Right renal pelvis (tissue), 4 donors: ENCODE measurements at places on chromosomes 7 and 10.
A peak's percentile ranks its signal among the peaks of the same experiment; 100 is the strongest.

DNA sequence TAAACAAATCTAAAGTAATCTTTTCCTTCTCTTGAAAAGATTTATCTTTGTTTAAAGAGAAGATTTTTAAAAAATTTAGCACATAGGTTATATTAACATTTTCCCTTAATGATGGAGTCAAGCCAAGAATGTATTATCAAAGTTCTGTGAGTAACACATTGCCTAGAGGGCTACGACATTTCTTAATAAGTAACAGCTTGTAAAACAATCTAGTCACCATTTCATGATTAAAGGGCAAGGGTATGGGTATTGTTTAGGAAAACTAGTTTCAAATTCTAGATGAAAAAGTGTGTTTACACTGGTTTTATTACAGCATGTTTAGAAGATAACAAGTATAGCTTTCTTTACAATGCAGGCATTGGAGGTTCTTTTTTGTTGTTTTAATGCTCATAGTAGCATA lies 28.6 kb upstream of the LAMB4 start:
- DNase-seq: no peak

DNA sequence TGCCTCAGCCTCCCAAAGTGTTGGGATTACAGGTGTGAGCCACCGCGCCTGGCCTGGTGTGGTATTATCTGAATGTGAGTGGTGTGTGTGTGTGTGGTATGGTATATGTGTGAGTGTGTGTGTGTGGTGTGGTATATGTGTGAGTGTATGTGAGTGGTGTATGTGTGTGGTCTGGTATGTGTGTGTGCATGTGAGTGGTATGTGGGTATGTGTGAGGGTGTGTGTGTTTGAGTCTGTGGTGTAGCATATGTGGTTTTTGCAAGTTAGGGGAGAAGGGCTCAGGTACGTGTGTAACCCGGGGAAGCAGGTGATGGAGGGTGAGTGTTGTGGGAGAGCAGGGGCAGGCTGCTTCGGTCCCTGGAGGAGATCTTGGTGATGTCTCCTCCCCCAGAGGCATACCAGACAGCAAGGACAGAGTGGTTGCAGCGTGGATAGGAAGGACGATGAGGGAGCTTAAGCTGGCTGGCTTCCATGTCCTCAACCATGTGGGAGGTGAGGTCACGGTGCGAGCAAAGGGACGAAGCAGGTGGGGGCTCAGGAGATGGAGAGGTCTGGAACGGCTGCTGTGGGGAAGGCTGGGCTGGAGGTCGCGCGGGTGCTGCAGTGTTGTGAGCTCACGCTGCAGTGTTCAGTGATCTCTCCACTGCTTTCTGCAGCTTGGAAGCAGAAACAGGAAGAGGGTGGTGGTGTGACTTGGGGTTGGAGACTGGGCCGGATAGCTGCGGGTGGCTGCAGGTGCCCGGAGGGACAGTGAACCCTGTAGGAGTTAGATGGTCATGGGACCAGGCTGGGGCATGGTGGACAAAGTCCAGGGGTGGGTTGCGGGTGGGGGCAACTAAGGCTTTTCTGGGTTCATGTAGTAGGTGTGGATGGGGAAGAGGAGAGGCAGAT lies 5.0 kb downstream of the ZYX start:
- no peak for DNase-seq

- no peak for DNase-seq
Observed at GRCh38 chr10:43231523-43232078, 35.3 kb downstream of the RASGEF1A start.

- DNase-seq: no peak
Observed at GRCh38 chr7:6294839-6295238, 22.4 kb upstream of the CYTH3 start.

DNA sequence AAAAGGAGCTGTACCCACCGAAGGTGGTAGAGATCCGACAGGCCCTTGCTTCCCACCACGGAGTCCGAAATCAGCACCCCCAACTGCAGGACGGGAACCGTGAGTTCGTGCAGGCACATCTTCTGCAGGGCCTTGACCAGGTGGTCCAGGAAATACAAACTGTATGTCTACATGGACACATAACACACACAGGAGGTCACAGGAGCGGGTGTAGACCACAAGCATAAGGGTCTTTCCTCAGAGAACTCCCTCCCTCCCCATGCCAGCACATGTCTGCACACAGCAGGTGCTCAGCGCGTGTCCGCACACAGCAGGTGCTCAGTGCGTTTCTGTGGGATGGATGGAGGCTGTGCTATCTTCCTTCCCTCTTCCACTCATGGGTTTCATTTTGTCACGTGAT lies 69.7 kb downstream of the CFAP46 start:
- no peak for DNase-seq

GRCh38 chr10:310371-310770 lies 175.1 kb downstream of the ZMYND11 start:
- DNase-seq: no peak

- no peak for DNase-seq
Observed at GRCh38 chr7:100208911-100209408, 10.8 kb upstream of the PVRIG start.

DNA sequence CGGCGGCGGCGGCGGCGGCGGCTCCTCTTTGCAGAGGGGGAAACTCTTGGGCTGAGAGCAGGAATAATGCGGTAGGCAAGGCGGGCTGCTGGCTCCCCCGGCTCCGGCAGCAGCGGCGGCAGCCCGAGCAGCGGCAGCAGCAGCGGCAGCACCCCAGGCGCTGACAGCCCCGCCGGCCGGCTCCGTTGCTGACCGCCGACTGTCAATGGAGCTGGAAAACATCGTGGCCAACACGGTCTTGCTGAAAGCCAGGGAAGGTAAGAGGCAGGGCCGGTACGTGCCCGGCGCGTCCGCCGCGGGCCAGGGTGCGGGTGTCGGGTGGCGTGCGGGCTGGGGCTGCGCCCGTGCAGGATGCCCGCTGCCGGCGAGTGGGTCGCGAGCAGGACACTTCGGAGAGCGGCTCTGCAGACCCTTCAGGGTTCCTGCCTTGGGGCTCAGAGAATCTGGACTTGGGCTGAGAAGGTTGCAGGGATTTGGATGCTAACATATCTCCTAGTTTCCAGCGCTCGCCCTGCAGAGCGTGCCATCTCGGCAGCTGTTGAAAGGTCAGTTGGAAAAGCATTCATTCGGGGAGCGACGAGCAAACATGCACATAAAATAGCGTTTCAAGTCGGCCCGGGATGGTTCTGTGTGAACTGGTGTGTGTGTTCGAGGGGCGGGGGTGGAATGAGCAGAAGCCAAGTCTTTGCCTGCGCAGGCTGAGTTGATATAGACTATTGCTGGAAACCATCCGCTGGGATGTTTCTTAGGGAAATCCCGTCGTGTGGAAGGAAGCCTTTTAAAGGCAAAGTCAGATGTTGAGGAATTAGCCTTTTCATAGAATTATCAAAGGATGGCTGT lies 562 bp downstream of the GRK5 start:
- DNase-seq: no peak

GRCh38 chr10:118720685-118721538 lies 33.9 kb downstream of the CACUL1 start:
- peak; percentile 41 for DNase-seq

DNA sequence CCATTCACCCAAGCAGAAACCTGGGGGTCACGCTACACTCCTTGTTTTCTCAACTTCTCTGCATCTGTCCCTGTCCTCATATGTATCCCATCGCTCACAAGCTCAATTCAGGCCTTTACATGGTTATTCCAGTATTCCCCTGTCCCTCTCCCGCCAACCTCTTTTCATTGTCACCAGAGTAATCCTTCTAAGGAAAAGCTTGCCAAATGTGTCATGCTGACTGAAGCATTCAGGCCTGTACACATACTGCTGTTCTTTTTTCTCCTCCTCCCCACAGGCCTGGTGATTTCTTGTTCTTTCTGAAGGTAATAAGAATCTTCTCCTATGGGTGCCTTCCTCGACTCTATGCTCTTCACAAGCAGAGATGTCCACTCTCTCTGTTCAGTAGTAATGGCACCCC lies 282.2 kb downstream of the PHTF2 start:
- DNase-seq: no peak

DNA sequence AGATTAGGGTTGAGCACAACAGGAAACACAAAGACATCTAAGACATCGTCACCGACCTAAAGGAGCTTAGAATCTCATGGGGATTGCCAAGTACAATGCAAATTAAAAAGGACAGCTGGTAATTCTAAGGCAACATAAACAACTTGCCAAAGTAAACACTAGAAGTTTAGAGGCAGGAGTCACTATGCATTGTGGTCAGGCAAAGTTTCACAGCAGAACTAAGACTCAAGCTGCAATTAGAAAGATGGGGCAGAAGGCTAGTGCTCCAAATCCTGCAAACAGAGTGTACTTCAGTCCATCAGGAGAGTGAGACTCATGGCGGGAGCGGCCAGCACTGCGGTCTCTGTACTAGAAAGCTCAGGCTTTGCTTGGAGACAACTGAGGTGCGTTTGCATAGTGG lies 52.7 kb downstream of the HIPK2 start:
- no peak for DNase-seq

GRCh38 chr10:93667795-93668194 lies 34.6 kb downstream of the FRA10AC1 start:
- no peak for DNase-seq

DNA sequence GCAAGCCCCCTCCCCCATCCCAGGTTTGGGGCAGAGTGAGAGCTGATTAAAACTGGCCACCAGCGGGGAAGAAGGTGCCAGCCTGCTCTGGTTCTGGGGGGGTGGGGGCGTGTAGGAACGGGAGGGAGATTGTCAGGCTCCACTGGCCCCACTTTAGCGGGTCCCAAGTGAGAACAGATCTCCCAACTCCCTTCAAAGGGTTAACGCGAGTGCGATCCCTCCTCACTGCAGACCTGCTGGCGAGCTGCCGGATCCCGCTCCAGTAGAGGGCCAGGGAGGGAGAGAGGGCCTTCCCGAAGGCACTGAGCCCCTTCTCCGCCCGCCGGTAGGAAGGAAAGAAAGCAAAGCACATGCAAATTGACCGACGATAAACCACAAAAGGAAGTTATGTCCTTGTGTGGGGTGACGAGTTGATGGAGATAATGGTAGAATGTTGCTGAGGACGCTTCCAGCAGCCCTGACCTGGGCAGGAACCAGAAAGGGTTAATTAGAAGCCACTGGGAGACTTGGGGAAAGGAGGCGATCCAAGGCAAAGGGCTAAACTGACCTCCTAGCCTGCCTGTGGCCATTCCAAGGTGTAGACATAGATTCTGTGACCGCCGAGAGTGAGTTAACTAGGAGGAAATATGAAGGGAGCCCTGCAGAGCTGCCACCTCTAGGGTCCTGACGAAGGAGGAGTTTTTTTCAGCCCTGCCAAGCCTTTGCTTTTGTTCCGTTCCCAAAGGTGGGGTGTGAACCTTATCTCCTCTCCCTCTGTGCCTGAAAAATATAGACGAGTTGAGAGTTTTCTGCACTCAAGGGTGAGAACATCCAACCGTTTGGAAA lies 1.5 kb downstream of the NRG3 start:
- no peak for DNase-seq

GRCh38 chr10:971150-971542 lies 17.1 kb upstream of the GTPBP4 start:
- no peak for DNase-seq

GRCh38 chr7:120059641-120060040 lies 213.3 kb upstream of the KCND2 start:
- no peak for DNase-seq

GRCh38 chr7:20299647-20300312 lies 30.9 kb upstream of the ITGB8 start:
- DNase-seq: no peak

DNA sequence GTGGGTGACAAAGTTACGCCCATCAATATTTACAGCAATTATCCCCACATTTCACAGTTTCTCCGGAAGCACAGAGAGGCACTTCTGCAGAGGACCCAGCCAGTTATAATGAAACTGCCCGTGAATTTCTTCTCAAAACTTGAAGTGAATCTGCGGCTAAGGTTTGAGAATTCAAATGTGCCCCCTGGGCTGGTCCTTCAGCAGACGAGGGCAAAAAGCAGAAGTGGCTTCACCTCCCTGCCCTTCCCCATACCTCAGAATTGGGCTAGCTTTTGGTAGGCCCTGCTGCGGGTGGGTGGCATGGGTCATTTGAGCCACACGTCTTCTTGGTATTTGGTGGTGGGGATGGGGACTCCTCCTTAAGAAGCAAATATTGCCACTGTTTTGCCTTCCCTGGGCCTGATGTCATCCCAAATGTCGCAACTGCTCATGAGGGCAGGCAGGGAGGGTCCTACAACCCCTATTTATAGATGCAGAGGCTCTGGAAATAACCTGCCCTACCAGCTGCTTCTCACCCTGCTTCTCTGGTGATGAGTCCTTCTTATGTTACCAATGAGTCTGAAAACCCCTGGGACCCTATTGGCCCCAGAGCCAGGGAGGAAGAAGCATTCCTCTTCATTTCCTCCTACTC lies 16.6 kb upstream of the WDFY4 start:
- no peak for DNase-seq

DNA sequence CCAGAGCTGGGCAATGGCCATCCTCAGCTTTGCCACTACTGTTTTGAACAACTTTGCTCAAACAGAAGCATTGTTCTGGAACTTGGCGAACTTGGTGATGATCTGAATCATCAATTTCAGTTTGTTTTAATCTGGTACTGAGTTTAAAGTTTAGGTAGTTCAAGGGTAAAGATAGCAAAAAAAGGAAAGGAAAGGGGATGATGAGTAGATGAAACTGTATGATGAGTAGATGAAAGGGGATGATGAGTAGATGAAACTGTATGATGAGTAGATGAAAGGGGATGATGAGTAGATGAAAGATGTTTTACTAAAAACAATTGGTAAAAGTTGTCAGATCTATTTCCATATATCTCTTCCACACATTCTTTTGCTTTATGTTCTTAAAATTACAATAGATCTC lies 737.0 kb downstream of the LRMDA start:
- no peak for DNase-seq

GRCh38 chr7:52936750-52937149 lies 98.7 kb upstream of the POM121L12 start:
- DNase-seq: no peak

GRCh38 chr7:65444899-65445823 lies 71.5 kb downstream of the ZNF92 start:
- DNase-seq: no peak

- no peak for DNase-seq
Observed at GRCh38 chr10:112533916-112534315, 86.9 kb downstream of the VTI1A start.

- no peak for DNase-seq
Observed at GRCh38 chr10:3867454-3868270, 82.7 kb upstream of the KLF6 start.

DNA sequence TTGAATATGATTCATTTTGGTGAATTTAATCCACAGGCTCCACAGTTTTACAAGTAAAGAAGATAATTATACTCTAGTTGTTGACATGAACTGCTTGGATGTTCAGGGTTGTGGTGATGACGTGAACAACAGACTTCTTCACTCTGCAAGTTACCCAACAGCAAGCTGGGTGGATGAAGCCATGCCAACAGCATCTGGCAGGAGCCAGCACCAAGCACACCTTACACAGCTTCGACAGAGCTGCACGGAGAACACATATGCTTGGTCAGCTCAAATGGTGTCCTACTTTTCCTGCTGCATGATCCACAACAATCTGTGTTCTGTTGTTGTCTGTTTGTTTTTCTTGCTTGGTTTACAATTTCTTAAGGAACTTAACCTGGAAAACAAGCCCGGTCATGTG lies 9.8 kb downstream of the NOD1 start:
- DNase-seq: no peak

- DNase-seq: no peak
Observed at GRCh38 chr10:133187091-133187905, 27.3 kb downstream of the KNDC1 start.
